PC-9 (cell line): ENCODE measurements at places on chromosomes 1 and 21. TPM values are rescaled to one million over a fixed set of nuclear protein-coding genes. Genes with fewer than 3 reads are reported as not detected.

- DNase-seq = no peak
- H3K27me3 ChIP-seq = peaks cover 97% of the 10 kb centered on the region
- no peaks in the 10 kb centered on the region for H3K36me3 ChIP-seq
- H3K4me3 ChIP-seq = no peak overlapping the region
- H3K27ac ChIP-seq = no peak overlapping the region
- H3K4me1 ChIP-seq = no peaks in the 10 kb centered on the region
Measured at GRCh38 chr1:3271866-3272265, 182.6 kb upstream of the ARHGEF16 start.

DNA sequence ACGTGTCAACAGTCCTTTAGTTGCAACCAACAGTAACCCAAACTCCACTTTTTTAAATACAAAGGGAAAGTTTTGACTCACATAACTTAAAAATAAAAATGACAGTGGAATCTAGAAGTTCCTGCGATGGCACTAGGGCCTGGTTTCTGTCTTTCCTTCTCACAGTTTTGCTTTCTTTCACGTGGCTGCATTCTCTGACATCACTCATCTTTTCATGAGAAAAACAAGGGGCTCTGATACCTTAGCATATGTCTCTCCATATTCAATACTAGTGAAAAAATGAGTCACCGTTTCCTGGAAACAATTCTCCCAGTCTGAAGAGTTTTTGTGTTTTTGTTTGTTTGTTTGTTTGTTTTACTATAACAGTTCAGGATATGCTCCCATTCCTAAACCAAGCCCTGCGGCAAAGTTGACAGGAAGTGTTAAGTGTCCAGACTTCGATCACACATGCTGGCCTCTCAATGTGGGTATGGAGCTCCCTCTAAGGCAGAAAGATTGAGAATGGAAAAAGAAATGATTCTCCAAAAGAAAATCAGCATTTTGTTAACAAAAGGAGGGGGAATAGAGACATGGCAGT, 483.3 kb downstream of the TTLL7 start:
- no peaks in the 10 kb centered on the region for H3K4me1 ChIP-seq
- H3K27me3 ChIP-seq = no peaks in the 10 kb centered on the region
- no peak overlapping the region for H3K4me3 ChIP-seq
- H3K27ac ChIP-seq = no peak overlapping the region

GRCh38 chr1:230568008-230568407, 74.3 kb upstream of the COG2 start:
- peaks cover 25% of the 10 kb centered on the region; the same call in 1 of the 2 replicates for H3K27me3 ChIP-seq
- no peak overlapping the region for H3K4me3 ChIP-seq
- 0 out of 2 replicates have a peak, but pooled peaks cover 6% of the 10 kb centered on the region for H3K4me1 ChIP-seq
- H3K36me3 ChIP-seq = no peaks in the 10 kb centered on the region
- H3K27ac ChIP-seq = no peak overlapping the region
- DNase-seq = no peak

DNA sequence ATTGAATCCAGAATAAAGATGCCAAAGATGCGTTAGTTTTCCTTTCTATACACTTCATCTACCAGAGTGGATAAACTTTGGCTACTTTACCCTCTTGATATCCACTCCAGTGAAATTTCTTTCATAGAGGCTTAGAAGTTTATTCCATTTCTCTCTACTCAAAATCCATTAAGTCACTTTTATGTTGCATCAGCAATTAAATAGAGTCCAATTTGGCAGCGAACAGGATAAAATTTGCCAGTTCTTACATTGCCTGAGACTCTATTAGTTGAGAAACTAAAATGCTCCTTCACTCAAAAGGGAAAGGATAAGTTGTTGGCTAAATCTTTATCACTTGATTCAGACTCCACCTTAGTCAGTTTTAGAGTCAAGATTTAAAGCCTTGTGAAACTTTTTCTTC, 57.9 kb downstream of the ACBD6 start:
- H3K4me1 ChIP-seq = no peaks in the 10 kb centered on the region
- H3K27ac ChIP-seq = no peak overlapping the region

DNA sequence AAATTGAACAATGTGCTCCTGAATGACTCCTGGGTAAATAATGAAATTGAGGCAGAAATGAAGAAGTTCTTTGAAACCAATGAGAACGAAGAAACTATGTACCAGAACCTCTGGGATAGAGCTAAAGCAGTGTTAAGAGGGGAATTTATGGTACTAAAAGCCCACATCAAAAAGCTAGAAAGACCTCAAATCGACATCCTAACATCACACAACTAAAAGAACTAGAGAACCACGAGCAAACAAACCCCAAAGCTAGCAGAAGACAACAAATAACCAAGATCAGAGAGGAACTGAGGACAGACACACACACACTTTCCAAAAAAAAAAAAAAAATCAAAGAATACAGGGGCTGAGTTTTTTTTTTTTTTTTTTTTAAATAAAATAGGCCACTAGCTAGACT, 564.2 kb downstream of the SMYD3 start:
- no peak for DNase-seq
- no peaks in the 10 kb centered on the region for H3K27me3 ChIP-seq
- H3K4me1 ChIP-seq = no peaks in the 10 kb centered on the region
- no peaks in the 10 kb centered on the region for H3K36me3 ChIP-seq
- no peak overlapping the region for H3K27ac ChIP-seq

- no peak overlapping the region for H3K4me3 ChIP-seq
- no peaks in the 10 kb centered on the region for H3K27me3 ChIP-seq
- H3K4me1 ChIP-seq = peaks cover 21% of the 10 kb centered on the region
- no peak for DNase-seq
- H3K36me3 ChIP-seq = peaks cover 38% of the 10 kb centered on the region
Measured at GRCh38 chr1:150003801-150004200, 6.7 kb downstream of the OTUD7B start.

ENAH gene
- total RNA-seq = 118 and 167 TPM in 2 replicates

DNA sequence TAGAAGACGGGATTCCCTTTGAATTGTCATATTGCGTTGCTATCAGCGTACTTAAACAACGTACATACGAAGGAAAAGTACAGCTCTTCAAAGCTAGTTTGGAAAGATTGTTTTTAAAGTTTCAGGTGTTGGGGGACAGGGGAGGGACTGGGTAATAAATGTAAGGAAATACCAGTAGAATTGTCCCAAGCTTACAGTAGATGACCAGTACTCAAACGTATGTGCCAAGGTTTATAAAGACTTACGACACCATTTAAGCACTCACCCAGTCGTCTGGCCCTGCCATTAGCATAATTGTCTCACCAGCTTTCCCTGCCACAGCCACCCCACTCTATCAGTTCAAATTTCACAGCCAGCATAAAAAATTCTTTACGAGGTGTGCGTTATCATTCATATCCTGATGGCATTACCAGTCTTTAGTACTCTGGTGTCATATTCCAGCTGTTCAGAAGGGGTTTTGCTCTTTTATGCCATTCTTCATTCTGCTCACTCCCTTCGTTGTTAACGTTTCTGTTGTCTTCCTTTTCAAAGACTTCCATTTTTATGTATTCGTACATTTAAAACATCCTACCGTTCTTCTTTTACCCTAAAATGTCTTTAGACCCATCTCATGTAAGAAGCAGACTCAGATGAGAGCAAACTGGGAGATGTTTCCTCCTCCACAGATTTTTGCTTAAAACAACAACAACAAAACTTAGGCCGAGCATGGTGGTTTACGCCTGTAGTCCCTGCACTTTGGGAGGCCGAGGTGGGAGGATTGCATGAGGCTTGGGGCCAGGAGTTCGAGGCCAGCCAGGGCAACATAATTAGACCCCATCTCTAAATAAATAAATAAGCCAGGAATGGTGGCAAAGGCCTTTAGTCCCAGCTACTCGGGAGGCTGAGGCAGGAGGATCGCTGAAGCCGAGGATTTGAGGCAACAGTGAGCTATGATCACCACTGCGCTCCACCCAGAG, 1.0 kb upstream of the HP1BP3 start:
- peaks cover 19% of the 10 kb centered on the region; the same call in 1 of the 2 replicates for H3K4me1 ChIP-seq
- H3K36me3 ChIP-seq = no peaks in the 10 kb centered on the region
- peak overlapping the region; percentile 69 for H3K27ac ChIP-seq
- DNase-seq = peak; percentile 62
- H3K27me3 ChIP-seq = no peaks in the 10 kb centered on the region
- peak overlapping the region; percentile 98 for H3K4me3 ChIP-seq

FLG gene
- total RNA-seq = not detected in 2 replicates

- no peaks in the 10 kb centered on the region for H3K36me3 ChIP-seq
- H3K27me3 ChIP-seq = no peaks in the 10 kb centered on the region
- DNase-seq = no peak
- no peaks in the 10 kb centered on the region for H3K4me1 ChIP-seq
Measured at GRCh38 chr1:94873520-94874351, 53.2 kb downstream of the CNN3 start.

- no peaks in the 10 kb centered on the region for H3K27me3 ChIP-seq
- DNase-seq = peak; percentile 40
- no peaks in the 10 kb centered on the region for H3K36me3 ChIP-seq
- peaks cover 10% of the 10 kb centered on the region for H3K4me1 ChIP-seq
- no peak overlapping the region; the same call in 1 of the 2 replicates for H3K4me3 ChIP-seq
Measured at GRCh38 chr1:40339420-40340323, 22.6 kb upstream of the COL9A2 start.

TRIM67 gene
- not detected in 2 replicates for total RNA-seq

- no peak overlapping the region for H3K4me3 ChIP-seq
- H3K27me3 ChIP-seq = no peaks in the 10 kb centered on the region
- no peaks in the 10 kb centered on the region for H3K4me1 ChIP-seq
- peak; percentile 37 for DNase-seq
Measured at GRCh38 chr1:106435269-106435668, 621.2 kb upstream of the PRMT6 start.

- no peaks in the 10 kb centered on the region for H3K36me3 ChIP-seq
- H3K4me3 ChIP-seq = no peak overlapping the region
- DNase-seq = no peak
- 0 out of 2 replicates have a peak, but pooled peaks cover 2% of the 10 kb centered on the region for H3K4me1 ChIP-seq
- H3K27ac ChIP-seq = no peak overlapping the region
- no peaks in the 10 kb centered on the region for H3K27me3 ChIP-seq
Measured at GRCh38 chr1:6209661-6210580, 4.0 kb downstream of the RNF207 start.

OR2T35 gene
- total RNA-seq = not detected in 2 replicates

GRCh38 chr1:174414203-174414602, 33.6 kb upstream of the GPR52 start:
- no peaks in the 10 kb centered on the region for H3K4me1 ChIP-seq
- H3K36me3 ChIP-seq = no peaks in the 10 kb centered on the region
- H3K4me3 ChIP-seq = no peak overlapping the region
- no peaks in the 10 kb centered on the region for H3K27me3 ChIP-seq
- no peak overlapping the region for H3K27ac ChIP-seq

HLX gene
- total RNA-seq = 1.1 and 1.8 TPM in 2 replicates

DNA sequence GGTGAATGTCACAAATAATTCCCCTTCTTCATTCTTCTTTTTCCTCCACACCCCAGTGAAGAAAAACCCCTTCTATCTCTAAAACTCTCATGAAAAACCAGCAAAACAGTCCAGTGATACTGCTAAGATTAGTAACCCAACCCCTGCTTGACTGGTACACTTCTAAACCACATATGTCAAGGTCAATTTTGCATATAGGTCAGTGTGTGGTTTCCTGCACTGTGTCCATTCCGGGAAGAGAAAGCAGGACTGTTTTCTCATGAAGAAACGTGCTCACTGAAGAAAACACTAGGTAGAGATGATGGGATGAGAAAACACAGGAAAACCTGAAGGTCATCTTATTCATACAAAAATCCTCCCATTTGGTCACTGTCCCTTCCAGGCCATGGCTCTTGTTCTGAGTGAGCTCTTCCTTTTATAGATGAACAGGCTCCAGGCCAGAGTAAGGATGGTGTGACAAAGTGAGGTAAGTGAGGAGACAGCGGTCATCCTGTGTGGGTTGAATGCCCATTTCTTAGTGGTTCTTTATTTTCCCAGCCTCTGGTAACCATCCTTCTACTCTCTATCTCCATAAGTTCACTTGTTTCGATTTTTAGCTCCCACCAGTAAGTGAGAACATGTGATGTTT, 122.7 kb downstream of the FASLG start:
- H3K27me3 ChIP-seq = no peaks in the 10 kb centered on the region
- H3K4me1 ChIP-seq = no peaks in the 10 kb centered on the region
- H3K27ac ChIP-seq = no peak overlapping the region

- H3K27me3 ChIP-seq = no peaks in the 10 kb centered on the region
- H3K36me3 ChIP-seq = no peaks in the 10 kb centered on the region
- H3K27ac ChIP-seq = no peak overlapping the region
- H3K4me3 ChIP-seq = no peak overlapping the region
- no peak for DNase-seq
Measured at GRCh38 chr1:41950820-41951219, 32.1 kb upstream of the HIVEP3 start.

GRCh38 chr1:193221651-193222050, 35.2 kb upstream of the B3GALT2 start:
- H3K4me1 ChIP-seq = no peaks in the 10 kb centered on the region
- H3K4me3 ChIP-seq = no peak overlapping the region
- DNase-seq = no peak
- H3K27me3 ChIP-seq = no peaks in the 10 kb centered on the region

DNA sequence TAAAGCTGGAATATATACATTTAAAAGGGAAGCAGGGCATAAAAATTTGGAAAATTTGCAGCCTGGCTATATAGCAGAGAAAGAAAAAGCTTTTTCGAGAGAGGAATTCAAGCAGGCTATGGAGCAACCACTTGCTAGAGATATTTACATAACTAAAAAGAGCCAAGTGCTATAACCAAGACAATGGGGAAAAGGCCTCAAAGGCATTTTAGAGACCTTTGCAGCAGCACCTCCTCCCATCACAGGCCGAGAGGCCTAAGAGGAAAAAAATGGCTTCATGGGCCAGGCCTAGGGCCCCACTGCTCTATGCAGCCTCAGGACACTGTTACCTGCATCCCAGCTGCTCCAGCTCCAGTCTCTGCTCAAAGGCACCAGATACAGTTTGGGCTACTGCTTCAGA, 37.0 kb downstream of the CAPN9 start:
- no peaks in the 10 kb centered on the region for H3K4me1 ChIP-seq
- no peak overlapping the region for H3K27ac ChIP-seq
- H3K36me3 ChIP-seq = no peaks in the 10 kb centered on the region
- DNase-seq = no peak
- no peak overlapping the region for H3K4me3 ChIP-seq
- peaks cover 38% of the 10 kb centered on the region for H3K27me3 ChIP-seq

DNA sequence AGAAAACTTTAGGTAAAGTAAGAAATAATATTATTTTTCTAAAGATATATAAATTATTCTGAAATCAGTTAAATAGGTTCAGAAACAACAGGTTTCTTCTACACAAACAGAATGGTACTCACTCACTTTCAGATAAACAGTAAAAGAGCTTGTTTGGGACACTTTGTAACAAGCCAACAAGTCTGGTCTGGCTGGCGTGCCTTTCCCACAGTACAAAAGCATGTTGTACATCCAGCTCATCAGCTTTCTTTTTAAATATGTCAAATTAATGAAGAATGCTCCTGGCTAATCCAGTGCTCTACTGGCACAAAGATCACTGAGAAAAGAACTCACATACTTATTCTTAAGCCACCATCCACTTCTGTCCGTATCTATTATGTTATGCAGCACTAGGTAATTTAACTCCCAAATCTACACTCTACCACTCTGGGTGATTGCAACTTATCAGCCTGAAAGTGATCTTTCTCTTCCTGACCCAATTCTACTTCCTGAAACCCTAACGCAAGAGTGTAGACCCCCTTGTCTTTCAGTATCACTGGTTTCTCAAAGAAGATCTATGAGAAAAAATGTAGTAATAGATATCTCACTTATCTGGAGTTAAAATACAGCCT, 32.6 kb downstream of the TRIT1 start:
- H3K4me1 ChIP-seq = peaks cover 37% of the 10 kb centered on the region
- no peak overlapping the region for H3K27ac ChIP-seq
- H3K36me3 ChIP-seq = peaks cover 24% of the 10 kb centered on the region
- H3K27me3 ChIP-seq = no peaks in the 10 kb centered on the region
- no peak overlapping the region for H3K4me3 ChIP-seq
- DNase-seq = no peak

- H3K27me3 ChIP-seq = no peaks in the 10 kb centered on the region
- no peak overlapping the region for H3K27ac ChIP-seq
- no peaks in the 10 kb centered on the region for H3K36me3 ChIP-seq
Measured at GRCh38 chr1:115757326-115757725, 11.2 kb downstream of the CASQ2 start.
